ENCODE measurements at places on chromosomes 12 and 14.

DNA sequence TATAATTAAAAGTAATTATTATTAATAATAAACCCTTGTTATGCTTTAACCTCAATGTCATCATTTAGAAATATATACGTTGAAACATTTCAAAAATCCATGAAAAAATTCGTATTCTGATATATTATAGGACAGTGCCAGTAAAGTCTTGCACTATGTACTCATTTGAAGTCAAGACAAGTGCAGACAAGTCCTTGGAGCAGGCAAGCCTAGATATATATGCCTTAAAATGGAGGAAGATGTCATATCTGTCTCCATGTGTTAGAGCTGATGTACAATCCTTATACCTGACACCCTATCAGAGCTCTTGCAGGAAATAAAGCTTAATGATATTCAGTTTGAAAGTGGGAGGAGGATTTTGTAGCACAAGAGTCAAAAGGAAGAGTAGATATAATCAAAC lies 310.4 kb downstream of the KCNH5 start:
- no peak for DNase-seq

DNA sequence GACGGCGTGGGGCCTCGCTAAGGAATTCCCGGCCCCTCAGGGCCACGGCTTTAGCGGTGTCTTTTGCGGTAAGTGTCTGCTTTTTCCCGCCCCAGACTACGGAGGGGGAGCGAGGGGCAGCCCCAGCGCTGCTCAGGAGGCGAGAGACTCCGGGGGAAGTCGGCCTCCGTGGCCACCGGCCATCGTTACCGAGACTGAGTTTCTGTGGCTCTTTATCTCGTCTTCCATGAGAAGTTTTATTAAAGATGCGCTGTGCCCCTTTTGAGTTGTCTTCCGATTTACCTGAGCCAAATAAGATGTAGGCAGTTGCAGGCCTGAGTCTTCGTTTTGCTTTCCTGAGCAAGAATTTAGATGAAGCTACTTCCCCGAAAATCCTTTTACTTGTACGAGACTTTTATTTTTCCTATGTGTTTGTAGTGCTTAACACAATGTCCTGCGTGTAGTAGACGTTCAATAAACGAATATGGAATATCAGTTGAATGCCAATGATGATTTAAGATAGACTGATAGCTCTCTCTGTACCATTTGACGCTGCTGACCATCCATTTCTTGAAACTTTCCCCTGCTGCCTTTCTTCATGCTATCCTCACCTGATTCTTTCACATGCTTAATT lies 462 bp downstream of the SRP54 start:
- DNase-seq: no peak

DNA sequence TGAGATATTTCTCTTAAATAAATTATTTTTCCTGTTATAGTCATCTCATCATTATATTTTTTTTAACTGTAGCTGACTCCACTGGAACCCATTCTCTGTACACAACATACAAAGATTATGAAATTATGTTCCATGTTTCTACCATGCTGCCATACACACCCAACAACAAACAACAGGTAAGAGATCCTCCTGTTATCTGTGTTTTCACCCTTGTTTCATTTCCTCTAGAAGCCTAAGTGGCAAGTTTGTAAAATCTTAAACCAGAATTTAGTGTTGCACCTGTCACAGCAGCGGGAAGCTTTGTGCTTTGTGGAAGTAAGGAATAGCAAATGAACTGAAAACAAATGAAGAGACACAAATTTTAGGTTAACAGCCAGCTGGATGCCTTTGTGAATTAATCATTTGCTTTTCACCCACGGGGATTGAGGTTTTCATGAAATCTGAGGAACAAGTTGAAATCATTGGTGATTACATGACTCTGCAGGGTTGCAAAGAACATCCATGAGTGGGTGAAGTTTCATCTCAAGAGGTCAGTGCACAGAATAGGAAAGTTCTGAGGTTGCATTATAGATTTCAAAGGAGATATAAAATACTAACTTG lies 273.9 kb upstream of the RGS6 start:
- DNase-seq: no peak

GRCh38 chr12:93645702-93646101 lies 31.5 kb upstream of the CRADD start:
- no peak for DNase-seq

DNA sequence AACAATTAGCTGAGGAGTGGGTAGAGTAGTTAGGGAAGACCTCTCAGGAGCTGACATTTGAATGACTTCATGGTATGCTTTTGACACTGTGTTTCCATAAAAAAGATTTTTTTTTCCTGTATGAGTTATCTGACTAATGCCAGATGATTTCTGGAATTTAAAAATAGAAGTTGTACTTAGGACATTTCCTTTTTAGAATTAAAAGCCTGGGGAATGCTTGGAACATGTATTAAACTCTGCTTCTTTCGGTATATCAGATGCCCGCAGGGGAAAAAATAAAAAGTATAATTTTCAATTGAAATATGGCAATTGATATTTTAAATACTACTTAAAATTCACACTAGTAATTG lies 41.1 kb downstream of the BRMS1L start:
- DNase-seq: no peak

DNA sequence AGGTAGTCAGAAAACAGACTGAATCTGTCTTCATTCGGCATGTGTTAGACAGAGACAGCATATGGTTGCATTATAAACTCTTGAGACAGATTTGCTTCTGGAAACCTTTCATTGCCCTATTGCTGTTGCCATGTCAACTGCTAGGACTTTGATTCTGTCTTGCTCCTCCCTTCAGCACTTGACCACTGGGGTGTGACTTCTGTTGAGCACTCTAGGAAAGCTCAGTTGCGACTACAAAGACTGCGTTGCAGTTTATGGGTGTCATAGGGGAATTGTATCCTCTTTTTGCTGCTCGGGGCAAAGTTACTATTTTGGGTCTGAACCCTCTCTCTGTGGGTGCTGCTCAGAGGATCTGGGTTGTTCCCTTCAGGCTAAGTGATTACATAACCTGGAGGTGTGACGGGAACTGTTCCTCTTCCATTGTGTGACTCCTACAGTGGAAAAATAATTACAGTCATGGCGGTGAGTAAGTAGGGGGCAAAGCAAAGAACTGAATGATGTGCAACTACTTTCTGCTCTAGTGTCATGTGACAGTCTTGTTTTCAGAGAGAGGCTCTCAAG lies 44.3 kb upstream of the TRIM9 start:
- no peak for DNase-seq

- DNase-seq: peak; percentile 6
Measured at GRCh38 chr12:131895640-131896079, 1.2 kb downstream of the ULK1 start.

DNA sequence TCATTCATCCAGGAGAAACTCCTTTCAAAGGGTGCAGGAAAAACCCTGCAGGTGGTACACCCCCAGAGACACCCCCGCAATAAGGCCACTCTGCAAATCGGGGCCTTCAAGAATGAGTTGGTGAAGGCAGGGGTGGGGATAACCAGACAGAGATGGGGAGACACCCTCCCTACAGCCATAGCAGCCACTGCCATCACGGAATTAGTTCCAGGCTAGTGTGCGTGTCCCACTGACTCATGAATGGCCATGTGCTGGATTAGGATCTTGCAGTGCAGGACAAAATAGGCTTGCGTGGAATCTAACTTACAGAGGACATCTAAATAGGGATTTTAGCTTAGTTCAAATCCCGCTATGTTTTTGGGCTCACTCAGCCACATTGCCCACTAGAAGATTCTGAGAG lies 37.8 kb downstream of the SPRING1 start:
- DNase-seq: no peak

GRCh38 chr14:93212432-93212831 lies 5.4 kb downstream of the UBR7 start:
- DNase-seq: no peak

DNA sequence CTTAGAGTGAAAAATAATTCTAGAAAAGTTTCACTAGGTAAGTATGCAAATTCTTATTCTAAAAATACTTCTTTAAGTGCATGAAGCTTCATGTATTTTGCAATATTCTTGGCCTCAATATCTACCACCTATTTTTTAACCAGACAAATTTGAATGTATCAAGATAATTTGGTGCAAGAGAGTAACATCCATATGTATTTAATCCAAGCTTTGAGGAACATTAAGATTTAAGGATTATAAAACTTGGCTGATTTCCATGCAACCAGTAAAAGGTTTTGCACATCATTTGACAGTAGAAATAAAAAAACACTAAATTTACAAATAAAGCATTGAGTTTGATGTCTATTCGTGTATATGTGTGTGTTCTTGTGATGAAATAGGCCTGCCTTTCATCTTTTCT lies 7.7 kb downstream of the LUM start:
- no peak for DNase-seq

DNA sequence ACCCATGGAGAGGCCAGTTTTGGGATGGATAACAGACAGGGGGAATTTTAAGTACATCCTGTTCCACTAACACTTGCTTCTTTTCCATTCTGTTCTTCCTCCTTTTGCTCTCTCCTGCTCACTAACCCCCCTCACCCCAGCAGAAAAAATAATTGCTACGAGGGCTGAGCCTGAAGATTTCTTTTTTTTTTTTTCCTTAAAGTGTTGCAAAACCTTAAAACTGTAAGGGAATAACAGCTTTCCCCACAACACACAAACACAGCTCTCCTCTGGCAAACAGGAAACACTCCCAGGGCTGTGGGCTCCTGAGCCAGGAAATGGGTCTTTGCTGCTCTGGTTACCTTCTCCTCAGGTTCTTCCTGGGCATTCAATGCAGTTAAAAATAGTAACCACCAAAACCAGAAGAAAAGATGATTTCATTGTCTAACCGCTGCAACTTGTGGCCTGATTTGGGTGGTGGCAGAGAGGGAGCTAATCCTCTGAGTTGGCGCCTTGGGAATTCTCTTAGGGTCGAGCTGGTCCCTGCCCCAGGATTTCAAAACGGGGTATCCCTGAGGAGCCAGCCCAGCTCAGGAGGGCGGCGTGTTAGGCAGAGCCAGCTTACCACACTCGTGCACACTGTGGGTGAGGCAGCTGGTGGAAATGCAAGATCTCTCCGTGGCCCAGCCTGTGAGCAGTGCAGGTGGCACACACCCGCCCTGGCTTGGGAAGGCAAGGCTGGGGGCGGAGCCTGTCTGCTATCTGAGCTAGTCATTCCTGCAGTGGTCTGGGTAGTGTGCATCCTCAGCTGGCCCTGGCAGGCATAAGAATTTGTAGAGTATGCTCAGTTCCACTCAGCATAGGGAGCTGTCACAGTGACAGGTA lies 17.1 kb upstream of the EMP1 start:
- peak; percentile 56 for DNase-seq

DNA sequence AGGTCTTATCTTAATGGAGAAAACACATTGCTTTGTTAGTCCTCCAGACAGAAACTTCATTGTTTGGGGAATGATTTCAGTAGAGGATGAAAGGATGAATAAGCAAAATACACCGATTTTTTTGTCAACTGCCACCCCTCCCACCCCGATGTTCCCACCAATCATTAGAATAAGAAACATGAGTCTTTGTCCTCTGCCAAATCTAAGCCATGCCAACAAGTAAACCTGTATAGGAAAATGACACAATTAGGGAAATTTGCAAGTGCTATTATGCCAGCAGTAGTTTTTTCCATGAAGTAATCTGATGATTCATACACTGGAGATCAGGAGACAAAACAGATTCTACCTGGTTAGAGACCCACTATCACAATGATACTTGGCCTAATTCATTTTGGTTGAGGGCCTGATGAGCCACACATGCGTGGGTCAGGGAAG lies 35.9 kb downstream of the FLRT2 start:
- no peak for DNase-seq

GRCh38 chr12:52515927-52516831 lies 4.0 kb downstream of the KRT5 start:
- no peak for DNase-seq

GRCh38 chr12:79919762-79920161 lies 15.1 kb downstream of the PPP1R12A start:
- DNase-seq: no peak

GRCh38 chr14:72164420-72165228 lies 232.4 kb downstream of the RGS6 start:
- DNase-seq: no peak

GRCh38 chr12:9740106-9740750 lies 7.3 kb upstream of the CLECL1 start:
- no peak for DNase-seq

GRCh38 chr12:44002607-44003006 lies 166.7 kb downstream of the TMEM117 start:
- DNase-seq: no peak

- DNase-seq: no peak
Measured at GRCh38 chr14:31207287-31207754, 272 bp downstream of the HECTD1 start.

DNA sequence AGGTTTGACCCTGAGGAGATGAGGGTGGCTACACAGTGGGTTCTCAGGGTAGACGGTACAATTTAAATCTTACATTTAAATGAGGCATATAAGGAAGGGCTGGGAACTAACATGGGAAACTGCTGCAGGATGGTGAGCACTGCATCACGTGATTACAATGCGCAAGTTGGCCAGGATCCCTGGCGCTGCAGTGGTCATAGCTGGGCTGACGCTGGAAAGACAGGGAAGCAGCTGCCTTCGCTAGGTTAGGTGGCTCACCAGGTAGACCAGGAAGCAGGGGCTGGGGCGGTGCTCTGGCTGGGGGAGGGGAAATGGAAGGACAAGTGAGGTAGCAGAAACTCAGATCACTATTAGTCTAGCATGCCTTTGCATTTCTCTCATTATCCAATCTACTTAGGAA lies 149.9 kb downstream of the FOXN3 start:
- no peak for DNase-seq

DNA sequence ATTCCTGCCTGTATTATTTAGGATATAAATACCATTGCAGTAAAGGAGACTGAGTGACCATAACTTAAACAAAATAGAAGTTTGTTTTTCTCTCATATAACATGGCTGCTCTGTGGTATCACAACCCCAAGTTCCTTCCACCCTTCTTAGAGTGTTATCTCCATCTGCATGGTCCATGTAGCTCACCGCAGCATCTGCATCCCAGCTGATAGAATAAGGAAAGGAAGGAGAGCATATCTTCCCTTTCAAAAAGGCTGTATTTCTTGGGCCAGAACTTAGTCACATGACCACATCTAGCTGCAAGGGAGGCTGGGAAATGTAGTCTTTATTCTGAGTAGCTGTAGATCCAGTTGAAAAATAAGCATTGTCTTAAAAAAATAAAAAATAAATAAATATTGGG lies 184.8 kb upstream of the NUDT4 start:
- DNase-seq: no peak

GRCh38 chr14:45144658-45145057 lies 8.9 kb downstream of the FANCM start:
- DNase-seq: no peak

DNA sequence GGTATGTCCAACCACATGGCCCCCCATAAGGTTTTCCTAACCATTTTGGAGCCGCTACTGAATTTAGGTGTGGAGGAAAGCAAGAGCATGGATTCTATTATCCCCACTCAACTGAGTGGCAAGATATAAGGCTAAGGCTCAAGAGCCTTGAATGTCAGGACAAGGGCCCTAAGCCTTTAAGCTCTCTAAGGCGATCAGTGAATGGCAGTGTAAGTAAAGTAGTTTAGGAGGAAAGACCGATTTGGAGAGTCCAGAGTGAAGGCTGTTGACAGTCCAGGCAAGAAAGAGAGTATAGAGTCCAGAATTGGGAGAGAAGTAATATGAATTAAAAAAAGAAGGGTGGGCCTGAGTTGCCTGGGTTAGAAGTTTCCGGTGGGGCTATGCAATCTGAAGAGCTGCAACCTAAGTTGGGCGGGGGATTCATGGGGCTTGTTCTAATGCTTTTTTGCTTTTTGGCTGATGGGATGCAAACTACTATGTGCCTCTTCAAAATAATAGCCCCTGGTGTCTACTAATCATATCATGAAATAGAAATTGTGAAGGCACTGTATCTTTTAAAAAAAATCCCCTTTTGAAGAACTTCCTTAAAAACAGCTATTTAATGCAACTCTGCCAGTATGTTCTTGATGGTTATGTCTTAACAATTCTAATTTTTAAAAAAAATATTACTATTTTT lies at the start of gene SPIC:
SPIC (plus strand) TSS at position 626 of the 676 bp plus-strand sequence. CDS start 1,569 bp downstream, outside the sequence.
- no peak for DNase-seq

Data from activated CD4-positive, alpha-beta T cell treated with anti-CD3 and anti-CD28 coated beads, Interleukin-2, amount 50 U/mL, for 4 hours (primary cell).